ENCODE measurements at places on chromosomes 13 and 19.
A peak's percentile ranks its signal among the peaks of the same experiment; 100 is the strongest.

DNA sequence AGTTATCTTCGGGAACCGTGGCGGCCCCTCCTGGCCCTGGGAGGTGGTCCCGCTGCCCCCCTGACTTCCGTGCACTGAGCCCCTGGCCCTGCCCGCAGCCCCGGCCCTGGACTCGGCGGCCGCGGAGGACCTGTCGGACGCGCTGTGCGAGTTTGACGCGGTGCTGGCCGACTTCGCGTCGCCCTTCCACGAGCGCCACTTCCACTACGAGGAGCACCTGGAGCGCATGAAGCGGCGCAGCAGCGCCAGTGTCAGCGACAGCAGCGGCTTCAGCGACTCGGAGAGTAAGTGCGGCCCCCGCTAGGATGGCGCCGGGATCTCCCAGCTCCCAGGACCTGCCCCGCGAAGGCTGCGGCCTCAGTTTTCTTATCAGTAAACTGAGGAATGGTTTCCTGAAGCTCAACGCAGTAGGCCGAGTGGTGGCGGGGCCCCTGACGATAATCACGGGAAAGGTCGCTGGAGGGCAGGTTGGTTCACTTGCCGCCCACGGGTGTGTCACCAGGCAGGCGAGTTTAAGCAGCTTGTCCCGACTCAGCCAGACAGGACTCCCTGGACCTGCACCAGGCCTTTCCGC lies 924 bp downstream of the RGCC start:
- no peak for DNase-seq

DNA sequence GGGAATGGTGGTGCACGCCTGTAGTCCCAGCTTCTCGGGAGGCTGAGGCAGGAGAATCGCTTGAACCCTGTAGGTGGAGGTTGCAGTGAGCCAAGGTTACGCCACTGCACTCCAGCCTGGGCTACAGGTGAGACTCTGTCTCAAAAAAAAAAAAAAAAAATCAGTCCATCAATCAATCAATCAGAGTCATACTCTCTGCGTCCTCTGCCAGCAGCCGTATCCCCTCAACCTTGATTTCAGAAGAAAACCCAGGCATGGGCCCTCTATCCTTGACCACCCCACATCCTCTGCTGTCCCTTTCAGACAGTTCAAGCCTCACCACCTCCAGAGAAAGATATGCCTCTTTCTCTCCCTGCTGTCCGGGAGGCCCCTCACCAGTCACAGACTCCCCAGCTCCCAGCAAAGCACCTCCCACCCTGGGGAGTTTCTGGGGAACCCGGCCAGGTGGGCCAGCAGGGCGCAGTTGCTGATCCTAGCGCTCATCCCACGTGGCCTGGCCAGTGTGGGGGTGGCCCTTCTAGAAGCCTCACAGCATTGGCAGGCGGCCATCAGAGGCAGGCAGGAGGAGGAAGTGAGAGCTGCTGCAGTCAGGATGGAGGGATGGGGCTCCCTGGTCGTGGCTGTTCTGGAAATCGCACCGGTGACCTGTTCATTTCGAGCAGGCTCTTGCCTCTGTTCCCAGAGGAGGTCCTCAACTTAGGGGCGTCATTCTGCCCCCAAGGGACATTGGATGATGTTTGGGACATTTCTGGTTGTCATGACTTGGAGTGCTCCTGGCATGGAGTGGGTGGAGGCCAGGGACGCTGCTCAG lies 10.2 kb upstream of the JSRP1 start:
- DNase-seq = peak; percentile 84

- peak; percentile 49 for DNase-seq
These were observed 99.9 kb upstream of the IPO5 start for GRCh38 chr13:97853550-97853949.

GRCh38 chr19:23070353-23071146 lies 46.3 kb upstream of the ZNF730 start:
- peak; percentile 23 for DNase-seq

DNA sequence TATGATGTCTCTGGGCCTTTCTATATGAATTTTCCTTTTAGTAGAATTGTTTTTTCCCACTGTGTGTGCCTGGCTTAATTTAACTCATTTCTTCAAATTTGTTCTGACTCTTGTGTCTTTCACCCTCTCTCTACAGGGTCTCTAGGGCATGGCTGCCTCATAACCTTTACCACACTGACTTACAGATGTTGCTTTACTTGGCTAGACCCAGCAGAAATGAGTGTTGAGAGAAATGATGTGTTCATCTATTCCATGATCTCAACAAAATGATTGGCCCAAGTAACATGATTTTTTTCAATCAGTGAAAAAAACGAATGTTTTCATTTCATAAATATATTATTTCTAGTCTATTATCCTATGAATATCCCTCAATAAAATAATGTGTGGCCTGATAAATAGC lies 195.0 kb downstream of the GPC5 start:
- DNase-seq = no peak
